ENCODE measurements at places on chromosomes 5 and 9.

- no peak for DNase-seq
These were observed 6.6 kb upstream of the PCSK1 start for GRCh38 chr5:96439477-96440184.

- DNase-seq = no peak
These were observed 1677.7 kb downstream of the EFNA5 start for GRCh38 chr5:105993027-105993426.

DNA sequence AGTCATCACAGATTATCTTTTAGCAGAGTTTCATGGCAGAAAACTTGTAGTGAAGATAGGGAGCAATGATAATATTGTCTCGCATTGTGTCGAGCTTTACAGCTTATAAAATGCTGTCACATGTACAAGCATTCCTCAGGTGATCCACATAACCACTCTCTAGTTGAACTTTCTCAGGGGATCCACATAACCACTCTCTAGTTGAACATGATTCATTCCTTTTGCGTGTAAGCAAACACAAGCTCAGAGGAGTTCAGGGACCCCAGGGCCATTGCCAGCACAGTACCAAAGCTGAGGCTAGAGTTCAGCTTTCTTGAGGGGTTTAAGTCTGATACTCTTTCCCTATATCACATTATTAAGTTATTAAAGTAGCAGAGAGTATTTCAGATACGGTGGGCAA, 86.7 kb downstream of the CDH6 start:
- DNase-seq = no peak

GRCh38 chr5:144028636-144029035, 141.8 kb downstream of the YIPF5 start:
- DNase-seq = no peak

GRCh38 chr9:2461892-2462291, 159.7 kb upstream of the VLDLR start:
- DNase-seq = no peak

DNA sequence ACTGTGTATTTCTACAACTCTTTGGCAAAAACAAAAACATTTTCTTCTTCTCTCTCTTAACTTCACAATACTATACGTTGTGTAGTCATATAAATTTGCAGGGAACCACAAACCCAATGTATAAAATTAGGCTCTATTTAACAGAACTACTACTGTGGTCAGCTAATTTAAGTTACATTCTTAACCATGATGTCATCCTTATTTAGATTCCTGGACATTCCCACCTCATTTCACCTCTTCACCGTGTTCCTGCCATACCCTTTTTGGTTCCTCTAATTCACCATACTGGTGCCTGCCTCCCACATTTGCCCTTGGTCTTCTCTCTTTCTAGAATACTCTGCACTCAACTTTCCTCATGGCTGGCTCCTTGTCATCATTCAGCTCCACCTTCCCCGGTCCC, 75.7 kb upstream of the SH3GL2 start:
- no peak for DNase-seq

DNA sequence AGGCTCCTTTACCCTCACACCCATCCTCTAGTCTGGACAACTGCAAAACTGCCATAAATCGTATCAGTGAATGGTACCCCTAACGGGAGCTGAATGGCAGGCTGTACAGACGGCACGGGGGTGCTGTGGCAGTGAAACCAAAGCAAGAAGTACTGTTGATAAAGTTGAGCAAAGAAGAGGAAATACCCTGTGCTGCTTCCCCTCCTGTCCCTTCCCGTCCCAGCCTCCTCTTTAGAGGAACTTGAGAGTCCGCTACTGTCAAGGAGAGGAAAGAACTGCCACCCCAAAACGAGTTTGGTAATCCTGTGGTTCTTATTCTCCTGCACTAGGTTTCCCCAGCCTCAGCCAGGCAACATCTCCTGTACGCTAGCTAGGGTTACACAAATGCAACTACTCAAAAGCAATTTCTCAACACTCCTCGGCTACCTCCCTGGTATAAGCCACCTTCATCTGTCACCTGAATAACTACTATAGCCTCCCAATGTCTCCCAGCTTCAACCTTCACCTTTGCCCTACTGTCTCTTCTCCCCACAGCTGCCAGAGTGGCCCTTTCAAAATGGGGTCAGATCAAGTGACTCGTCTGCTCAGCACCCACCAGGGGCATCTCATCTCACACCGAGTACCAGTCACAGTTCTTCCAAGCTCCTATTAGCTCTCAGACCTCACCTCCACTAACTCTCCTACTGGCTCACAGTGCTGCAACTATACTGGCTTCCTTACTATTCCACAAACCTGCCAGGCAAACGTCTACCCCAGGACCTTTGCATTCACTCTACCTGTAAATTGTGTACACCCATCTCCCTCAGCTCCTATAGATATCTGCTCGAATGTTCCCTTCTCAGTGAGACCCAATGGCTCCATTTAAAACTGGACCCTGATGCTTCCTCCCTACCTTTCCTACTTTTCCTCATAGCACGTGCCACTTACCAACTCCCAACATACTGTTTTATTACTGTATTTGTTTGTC, 4.1 kb downstream of the GLRX start:
- no peak for DNase-seq

DNA sequence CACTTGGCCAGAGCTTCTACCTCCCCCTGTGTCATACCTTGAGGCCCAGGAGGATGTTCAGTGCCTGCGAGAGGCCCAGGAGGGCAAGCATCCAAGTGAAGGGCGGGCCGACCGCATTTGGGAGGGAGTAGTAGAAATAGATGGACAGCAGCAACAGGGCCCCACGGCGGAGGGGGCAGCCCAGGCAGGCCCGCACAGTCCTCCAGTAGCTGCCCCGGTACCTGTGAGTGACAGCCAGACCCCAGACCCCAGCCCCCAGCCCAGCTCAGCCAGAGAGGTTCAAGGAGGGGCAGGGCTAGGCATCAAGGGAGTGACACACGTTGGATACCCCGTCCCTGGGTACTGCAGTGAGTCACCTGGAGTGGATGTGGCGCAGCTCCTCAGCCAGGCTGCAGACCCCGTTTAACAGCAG, 1.4 kb downstream of the STING1 start:
- no peak for DNase-seq

- no peak for DNase-seq
These were observed 802 bp downstream of the CCDC107 start for GRCh38 chr9:35658968-35659220.

- DNase-seq = no peak
These were observed 327.9 kb downstream of the TMEM161B start for GRCh38 chr5:87940775-87941174.

GRCh38 chr5:178535299-178536175, 54.7 kb downstream of the COL23A1 start:
- DNase-seq = no peak

- no peak for DNase-seq
These were observed 1.6 kb upstream of the ST6GALNAC4 start for GRCh38 chr9:127918183-127919107.

GRCh38 chr5:56147106-56147505, 86.0 kb downstream of the ANKRD55 start:
- DNase-seq = no peak

DNA sequence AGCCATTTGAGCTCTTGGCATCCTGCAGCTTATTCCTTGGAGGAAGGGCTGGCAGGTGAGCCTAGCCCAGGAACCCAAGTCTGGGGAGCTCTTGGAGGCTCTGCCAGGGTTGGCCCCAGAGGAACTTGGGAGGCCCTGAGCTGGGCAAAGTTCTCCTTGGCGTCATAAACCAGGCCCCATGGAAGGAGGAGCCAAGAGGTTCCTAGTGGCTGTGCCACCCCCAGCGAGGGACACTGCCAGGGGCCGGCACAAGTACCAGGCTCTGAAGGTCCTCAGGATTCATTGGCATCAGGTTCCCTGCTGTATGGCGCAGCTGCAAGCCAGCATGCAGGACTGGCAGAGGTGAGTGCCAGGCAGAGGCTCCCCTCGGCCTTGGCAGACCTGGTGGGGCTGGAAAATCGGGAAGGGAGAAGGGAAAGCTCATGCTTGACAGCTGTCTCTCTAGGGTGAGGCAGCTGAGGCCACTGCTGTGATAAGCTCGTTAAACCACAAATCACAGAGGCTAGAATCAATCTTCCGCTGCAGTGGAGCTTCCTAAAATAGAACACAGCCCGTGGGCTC, 54.6 kb upstream of the SYNPO start:
- DNase-seq = no peak

DNA sequence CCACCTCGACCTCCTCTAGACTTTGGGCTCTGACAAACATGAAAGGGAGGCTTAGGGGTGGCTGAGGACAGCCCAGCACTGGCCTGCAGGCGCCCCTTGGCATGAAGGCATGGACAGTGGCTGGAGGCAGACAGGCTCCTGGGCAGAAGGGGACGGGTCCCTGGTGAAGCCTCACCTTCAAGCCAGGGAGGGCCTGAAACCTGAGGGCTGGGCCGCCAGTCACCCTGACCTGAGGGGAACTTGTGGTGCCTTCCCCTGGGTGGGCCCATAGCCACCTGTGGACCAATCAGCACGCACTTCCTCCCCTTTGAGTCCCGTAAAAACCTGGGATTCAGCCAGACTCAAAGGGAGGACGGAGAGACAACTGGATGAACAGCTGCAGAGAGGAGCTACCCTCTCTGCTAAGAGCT, 90.4 kb upstream of the PUM3 start:
- no peak for DNase-seq

GRCh38 chr9:123660691-123661466, 269.0 kb downstream of the DENND1A start:
- no peak for DNase-seq

DNA sequence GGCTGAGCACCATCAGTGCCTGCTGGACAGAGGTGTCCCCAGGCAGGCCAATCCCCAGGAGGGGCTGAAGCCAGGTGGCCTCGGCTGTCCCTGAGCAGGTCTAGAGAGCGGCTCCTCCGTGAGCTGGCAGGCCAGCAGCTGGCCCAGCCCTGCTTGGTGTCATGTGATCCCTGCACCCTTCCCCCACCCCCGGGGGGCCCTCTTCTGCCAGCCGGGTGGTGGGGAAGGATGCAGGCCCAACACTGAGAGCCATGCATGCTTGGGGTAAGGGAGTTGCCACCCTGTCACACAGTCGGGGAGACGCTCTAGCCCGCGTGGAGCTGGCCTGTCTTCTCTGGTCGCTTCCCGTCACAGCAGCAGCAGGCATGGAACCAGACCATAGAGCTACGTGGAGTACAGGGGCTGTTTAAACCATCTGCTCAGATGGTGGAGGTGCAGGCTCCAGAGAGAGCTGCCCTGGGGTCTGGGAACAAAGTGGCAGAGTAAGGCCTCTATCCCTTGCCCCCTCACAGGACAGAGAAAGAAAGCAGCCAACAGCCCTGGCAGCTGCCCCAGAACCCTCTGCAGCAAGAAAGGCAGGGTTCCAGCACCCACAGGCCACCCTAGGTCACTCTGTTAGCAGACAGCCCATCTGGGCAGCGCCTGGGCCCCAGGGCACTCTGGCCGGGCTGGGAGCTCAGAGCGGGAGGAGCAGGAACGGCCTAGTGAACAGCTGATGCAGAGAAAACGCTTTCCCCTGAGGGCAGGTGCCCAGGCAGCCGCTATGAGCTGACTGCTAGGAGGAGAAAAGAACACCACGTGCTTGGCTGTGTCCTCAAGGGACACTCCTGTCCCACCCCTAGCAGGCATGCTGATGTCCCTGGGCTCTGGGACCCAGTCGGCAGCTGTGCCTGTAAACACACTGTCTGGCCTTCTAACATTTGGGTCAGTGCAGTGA, 6.8 kb downstream of the RALGDS start:
- no peak for DNase-seq

DNA sequence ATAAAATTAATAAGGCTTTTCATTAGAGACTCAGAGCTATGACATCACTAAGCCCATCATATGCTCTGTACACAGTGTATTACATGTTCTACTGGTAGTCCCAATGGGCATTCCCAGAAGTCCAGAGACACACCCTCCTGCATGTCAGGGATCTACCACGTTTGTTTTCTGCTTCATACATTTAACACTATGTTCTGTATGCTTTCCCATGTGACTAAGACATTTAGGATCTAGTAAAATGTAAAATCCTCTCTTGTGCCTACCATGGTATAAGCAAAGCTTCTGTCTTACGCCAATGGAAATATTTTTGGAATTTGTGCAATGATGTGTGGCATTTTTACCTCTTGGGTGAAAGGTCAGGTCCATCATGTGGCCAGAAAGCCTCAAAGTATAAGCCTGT, 192.4 kb downstream of the ADAMTSL1 start:
- DNase-seq = no peak

GRCh38 chr9:109403766-109404320, 83.0 kb upstream of the EPB41L4B start:
- no peak for DNase-seq

- no peak for DNase-seq
These were observed 42.7 kb downstream of the UGCG start for GRCh38 chr9:111939322-111939721.

DNA sequence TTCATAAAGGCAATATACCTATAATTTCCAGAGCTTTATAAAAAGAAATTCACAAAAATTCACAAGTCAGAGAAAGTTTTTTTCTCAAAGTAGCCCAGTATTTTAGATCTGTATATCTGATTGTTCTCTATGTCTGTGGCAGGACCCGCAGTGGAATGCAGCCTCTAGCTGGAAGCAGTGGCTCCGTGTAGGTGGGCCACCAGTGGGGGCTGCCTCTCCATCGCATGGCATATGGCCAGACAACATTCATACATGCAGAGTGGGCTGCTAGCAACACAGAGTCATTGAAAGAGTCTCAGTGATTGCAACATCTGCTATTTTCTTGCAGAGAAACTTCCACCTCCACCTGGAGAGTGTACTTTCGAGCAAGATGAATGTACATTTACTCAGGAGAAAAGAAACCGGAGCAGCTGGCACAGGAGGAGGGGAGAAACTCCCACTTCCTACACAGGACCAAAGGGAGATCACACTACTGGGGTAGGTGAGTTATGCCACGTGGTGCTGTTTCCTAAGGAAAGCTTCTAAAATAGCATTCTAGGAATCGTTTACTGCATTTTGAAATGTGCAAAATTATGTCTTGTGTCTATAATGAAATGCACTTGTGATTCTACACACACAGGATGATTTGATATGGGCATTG, 88.5 kb upstream of the SMC5 start:
- no peak for DNase-seq

GRCh38 chr9:92414566-92414965, 9.7 kb downstream of the OMD start:
- DNase-seq = no peak

DNA sequence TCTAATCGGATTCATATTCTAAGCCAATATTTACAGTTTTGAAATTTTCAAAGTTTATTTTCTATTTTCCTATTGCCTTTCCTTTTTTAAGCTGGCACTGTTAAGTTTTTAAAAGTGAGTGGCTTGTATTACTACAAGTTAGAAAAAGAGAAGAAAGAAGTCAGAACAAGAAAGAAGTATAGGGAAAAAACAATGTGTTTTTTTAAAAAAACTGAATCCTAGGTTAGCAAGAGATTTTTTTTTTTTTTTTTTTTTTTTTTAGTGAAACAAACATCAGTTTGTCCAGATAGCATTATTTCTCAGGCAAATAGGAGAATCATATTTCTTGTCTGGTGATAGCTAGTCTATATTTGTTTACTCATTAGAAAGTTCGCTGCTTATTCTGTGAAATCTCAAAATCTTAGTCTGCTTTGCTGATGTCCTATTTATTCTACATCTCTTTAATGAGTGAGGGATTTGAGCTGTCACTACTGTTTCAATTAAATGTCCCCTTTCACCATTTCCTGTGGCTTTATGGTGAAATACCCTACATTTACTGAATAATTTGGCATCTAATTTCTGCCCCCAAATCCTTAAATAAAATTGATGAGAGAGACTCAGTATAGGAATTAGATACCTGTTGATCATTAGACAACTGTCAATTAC, 19.1 kb upstream of the LMNB1 start:
- DNase-seq = no peak
